C1 segment of cervical spinal cord (tissue), 14 donors: ENCODE measurements at places on chromosomes 11 and 22.

DNA sequence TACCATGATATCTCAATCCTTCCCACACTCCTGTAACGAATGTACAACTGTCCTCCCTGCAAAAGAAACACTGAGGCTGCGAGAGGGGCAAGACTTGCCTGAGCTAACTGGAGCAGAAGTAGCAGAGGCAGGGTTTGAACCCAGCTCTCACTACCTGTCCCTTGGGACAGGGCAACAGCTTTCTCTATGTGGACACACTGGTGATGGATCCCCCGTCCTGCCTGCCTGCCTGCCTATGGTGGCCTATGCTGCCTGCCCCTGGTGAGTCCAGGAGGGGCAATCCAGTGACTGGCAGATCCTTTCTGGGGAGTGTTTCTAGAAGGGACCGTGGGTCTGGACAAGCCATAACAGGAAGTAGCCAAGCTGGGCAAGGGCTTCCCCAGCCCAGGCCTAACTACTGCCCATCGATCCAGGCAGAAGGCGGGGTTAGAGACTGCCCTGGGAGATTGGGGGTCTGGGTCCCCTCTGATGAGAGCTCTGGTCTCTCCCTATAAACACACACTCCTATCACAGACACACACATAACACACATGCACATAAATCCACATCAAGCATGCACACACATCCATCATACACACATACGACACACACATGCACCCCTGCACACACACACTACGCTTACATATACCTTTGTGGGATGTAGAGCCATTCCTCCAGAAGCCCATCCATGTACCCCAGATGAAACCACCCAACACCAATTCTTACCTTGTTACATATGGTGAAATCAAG lies 1.1 kb upstream of the EMID1 start:
- no peak for DNase-seq

GRCh38 chr22:31623592-31624304 lies 38.3 kb downstream of the PISD start:
- DNase-seq, result no peak

DNA sequence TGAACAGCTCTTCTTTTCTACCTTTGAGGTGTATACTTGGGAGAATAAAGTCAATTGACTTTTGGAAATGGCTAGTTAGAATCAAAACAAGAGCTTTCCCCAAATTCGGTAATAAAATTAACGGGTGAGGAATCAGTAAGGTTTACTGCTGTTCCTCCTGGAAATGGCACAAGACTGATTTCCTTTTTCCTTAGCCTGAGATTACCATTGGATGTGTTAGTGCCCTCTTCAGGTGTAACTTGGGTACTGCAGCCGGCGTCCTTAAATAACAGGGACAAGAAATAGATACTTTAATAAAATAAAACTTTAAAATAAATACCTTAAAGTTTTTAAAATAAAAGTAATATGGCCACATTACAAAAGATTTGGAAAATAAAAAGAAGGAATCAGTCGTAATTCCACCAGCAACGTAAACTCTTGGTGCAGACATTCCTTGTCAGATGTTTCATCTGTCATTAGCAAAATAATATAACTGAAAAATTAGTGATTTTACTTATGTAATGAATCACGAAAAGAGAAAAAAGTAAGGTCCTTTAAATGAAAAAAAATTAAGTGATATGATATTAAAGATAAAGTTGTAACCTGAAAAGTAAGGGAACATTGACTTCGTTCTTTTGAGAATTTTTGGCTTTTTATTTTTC lies 29.7 kb downstream of the ZFTA start:
- DNase-seq, result peak; percentile 4

DNA sequence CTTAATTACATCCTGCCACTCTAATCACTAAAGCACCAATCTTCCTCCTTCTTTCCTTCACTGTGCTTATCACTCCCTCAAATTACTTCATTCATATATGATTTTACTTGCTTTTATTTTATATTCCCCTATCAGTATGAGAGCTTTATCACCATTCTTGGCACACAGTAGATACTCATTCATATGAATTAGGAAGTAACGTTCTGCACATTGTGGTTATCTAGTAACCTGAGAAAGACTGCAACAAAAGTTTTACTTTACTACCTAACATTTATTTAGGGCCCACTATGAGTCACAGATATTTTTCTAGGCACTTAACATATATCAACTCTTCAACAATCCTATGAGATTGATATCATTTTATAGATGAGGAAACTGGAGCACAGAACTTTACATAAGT lies 1559.9 kb upstream of the TENM4 start:
- no peak for DNase-seq

- no peak for DNase-seq
These were observed 28.3 kb upstream of the APOA1 start for GRCh38 chr11:116865696-116866095.

DNA sequence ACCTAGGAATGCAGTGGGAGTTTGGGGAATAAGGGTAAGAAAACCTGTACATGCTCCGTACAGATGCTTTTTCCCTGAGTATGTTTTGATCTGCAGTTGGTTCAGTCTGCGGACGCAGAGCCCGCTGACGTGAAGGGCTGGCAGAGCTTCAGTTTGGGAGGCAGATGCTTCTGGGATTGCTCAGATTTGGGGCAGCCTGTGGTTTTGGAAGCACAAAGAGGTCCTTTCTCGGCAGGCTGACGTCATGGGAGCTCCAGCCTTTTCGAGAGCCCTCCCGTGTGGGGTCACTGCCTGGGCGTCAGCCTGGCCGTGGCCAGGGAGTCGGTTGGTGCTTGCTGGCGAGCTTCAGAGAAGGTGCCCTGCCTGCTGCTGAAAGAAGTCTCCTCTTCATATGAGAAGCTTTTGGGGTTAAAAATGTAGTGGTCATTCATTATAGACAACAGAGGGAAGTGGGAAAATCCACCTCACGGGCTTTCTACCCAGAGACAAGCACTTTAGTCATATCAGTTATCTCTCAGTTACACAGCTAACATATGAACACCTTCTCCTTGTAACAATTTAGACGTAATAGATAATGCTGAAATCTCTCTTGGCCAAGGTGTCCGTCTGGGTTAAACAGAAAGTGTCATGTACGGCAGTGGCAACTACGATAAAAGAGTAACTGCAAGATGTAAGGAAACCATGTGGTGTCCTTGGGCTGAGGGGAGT lies 26.8 kb downstream of the TPCN2 start:
- peak; percentile 42 for DNase-seq

DNA sequence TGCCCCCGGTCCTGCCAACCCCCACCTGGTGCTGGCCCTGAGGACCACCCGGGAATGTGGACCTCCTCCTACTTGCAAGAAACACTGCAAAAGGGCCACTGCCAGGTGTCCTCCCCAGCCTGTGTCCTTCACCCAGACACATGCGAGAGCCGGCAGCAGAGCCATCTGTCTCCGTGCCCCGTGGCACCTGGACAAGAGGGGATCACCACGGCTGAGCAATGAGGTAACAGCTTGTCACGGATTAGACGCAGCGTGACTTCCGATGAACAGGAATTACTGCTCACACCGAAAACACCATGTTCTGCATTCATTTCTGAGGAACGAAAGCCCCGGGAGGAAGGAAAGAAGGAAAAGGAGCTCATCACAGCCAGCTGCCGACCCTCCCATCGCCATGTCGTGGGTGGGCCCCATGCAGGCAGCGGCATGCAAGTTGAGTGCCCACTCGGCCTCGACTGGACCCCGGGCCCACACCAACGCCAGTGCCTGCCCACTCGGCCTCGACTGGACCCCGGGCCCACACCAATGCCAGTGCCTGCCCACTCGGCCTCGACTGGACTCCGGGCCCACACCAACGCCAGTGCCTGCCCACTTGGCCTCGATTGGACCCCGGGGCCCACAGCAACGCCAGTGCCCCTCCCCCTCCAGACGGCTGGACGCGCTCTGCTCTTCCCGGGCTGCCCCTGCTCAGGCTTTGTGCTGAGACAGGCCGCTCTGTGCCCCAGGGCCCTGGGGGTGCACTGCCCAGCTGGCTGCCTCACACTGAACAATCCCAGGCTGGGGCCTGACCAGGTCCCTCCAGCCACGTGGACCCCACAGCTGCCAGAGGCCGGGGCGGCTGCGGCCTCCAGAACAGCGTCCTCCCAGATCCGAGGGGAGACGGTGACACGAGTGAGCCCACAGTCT lies 22.0 kb downstream of the CHID1 start:
- DNase-seq, result no peak

DNA sequence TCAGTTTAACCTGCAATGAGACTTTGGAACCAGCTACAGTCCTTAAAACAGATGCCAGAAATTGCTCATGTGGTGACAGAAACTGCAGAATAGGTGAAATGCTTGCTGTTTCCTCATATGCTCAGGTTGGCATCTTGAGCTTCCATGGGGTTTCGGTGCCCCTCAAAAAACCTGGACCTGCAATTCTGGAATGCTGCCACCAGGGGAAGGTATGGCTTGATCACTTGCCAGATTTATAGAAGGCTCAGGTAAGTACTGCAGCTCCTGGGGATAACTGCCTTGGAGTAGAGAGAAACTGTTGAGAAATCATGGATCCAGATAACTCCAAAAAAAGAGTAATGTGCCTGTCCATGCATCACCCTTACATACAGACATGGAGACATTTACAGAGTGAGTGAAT lies 113.0 kb downstream of the CTTN start:
- no peak for DNase-seq
